ENCODE measurements at places on chromosomes 6 and 20.

DNA sequence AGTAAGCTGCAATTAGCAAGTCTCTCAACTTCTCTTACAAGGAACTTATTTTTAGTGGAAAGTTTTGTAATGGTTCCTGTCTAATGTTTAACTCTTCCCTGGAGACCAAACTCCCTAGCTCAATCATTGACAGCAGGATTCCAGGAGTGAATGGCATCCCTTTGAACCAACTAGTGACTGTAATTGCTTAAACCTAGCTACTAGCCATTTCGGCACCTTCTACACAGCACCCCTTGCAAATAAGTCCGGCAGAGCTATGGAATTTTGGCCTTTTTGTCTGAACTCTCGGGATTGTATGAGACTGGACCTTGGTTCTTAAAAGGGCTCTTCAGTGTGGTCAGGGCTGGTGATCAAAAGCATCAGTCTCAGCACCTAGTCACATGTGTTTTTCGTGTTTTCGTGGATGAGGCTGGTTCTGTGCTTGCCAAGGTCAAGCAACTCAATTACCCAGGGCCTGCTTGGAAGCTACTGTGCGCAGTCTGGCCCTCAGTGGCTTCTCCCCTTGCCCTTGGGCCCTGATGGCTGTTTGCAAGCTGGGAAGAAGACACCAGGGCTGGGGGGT lies 135.3 kb upstream of the NEDD9 start:
- no peak for DNase-seq

- DNase-seq: peak; percentile 63
Observed at GRCh38 chr20:41080866-41081265, 52.2 kb downstream of the TOP1 start.

DNA sequence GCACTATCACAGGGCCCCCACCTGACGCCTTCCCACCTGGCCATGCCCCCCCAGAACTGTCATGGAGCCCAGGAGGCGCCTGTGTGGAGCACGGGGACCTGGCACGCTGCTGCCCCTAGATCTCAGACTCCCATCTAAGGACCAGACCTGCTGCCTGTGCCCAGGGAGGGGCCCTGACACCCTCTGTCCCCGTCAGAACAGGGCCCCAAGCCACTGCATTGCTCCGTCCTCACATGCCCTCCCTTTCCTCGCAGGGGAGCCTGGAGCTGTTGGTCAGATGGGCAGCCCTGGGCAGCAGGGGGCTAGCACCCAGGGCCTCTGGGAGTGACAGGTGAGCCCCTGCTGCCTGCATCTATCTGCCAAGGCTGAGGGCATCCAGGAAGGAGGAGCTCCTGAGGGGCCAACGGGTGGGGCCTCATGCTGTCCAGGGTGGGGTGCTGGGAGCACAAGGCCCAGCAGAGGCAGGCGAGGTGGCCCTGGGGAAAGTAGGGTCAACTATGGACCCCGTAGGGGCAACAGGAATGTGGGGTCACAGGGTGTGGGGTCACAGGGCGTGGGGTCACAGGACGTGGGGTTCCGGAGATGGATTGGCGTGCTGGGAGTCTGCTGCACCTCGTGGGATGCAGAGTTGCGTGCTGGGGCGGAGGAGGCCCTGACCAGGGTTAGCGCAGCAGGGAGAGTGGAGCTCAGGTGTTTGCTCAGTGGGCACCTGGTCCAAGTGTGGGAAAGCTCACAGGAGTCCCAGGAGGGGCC lies 31.6 kb downstream of the CHRNA4 start:
- no peak for DNase-seq

GRCh38 chr6:2884804-2885203 lies 18.3 kb downstream of the SERPINB9 start:
- no peak for DNase-seq
